Upper lobe of left lung (tissue), 6 donors: ENCODE measurements at places on chromosomes 7 and 10.
A peak's percentile ranks its signal among the peaks of the same experiment; 100 is the strongest.

DNA sequence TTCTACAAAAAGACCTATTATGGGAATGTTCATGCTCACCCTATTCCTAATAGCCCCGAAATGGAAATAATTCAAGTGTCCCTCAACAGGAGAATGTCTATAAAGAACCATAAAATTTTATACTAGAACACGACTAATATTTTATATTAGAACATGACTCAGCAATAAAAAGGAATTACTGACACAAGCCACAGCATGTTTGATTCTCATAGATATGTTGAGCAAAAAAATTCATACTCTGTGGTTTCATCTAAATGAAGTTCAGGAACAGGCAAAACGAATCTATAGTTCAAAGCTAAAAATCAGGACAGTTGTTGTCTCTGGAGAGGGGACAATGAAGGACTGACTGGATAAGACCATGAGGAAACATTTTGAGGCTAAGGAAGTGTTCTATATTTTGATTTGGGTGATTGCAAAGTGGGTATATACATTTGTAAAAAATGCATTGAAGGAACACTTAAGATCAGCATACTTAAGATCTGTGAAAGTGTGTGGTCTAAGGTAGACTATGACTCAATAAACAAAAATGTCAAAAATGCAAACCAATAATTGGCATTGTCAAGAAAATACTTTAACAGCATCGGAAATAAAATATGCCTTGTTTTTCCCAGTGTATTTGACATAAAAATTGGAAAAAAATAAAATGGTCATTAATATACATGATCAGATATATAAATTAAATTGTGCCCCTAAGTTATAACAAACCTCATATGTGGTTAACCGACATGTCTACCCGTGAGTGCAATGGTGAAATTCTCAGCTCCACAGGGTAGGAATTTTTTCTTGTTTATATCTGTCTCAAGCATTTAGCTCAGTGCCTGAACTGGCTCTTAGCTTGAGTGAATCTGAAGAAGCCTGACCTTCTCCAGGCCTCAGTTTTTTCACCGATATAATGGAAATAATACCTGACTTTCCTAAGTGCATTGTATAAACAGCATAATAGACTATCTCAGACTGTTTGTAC is 124.9 kb upstream of the CTTNBP2 start:
- H3K27me3 ChIP-seq, result no peaks in the 10 kb centered on the region
- no peak overlapping the region for H3K27ac ChIP-seq
- H3K36me3 ChIP-seq, result no peaks in the 10 kb centered on the region
- H3K4me1 ChIP-seq, result no peaks in the 10 kb centered on the region
- no peak overlapping the region for H3K4me3 ChIP-seq

DNA sequence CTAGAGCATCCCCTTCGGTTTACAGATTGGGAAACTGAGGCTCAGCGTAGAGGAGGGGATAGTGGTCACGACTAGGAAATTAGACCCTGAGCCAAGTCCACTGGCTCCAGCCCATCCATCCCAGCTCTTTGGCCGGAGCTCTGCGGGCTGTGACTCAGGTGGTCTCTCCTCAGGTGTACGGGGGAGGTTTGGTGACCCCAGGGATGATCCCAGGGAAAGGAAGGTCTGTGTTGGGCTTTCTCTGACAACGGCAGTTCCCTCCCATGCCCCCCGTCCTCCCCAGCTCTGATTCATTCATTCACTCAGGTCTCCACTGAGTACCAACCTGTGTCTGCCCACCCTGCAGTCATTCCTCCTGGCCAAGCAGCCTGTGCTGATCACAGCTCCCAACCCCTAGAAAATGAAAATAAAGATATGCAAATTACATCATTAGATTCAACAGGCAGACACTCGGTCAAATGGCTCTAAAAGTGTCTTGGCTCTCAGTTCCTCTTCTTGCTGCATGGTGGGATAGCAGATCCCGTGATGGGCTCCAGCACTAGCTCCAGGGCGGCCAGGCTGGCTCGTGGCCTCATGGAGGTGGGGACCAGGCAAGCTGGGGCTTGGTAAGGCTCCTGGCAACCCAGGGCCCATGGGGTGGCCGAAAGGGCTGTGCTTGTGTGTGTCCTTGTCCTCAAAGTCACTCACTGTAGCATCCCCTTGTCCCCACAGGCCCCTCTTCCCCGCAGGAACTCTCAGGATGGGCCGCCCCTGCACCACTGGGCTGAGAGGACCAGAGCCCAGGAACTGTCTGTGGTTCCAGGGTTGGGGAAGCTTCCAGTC is 37.8 kb downstream of the CLRN3 start:
- H3K4me3 ChIP-seq, result no peak overlapping the region
- DNase-seq, result peak; percentile 77
- H3K4me1 ChIP-seq, result peaks cover 6% of the 10 kb centered on the region

DNA sequence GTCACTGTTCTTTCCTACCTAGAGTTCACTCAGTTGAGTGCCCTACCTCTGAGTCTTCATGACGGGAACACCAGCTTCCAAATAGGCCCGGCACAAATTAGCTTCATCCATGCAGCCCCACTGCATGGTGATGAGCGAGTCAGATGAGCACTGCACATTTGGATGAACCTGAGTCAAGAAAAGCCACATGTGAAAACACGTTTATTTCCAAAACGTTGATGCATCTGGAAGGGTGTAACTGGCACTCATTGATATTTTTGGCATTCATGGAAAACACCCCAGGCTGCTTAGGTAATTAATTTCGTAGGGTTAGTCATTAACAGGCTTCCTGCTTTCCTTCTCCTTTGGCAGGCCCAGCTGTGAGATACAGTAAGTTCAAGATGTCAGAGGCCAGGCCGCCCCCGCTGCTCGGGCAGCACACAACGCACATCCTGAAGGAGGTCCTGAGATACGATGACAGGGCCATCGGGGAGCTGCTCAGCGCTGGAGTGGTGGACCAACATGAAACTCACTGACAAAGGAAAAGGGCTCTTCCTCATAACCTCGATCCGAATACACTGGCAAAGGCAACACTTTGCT is 725.2 kb downstream of the SUGCT start:
- DNase-seq, result no peak
- no peaks in the 10 kb centered on the region for H3K27me3 ChIP-seq
- H3K36me3 ChIP-seq, result no peaks in the 10 kb centered on the region
- H3K4me1 ChIP-seq, result no peaks in the 10 kb centered on the region
- no peak overlapping the region for H3K27ac ChIP-seq

DNA sequence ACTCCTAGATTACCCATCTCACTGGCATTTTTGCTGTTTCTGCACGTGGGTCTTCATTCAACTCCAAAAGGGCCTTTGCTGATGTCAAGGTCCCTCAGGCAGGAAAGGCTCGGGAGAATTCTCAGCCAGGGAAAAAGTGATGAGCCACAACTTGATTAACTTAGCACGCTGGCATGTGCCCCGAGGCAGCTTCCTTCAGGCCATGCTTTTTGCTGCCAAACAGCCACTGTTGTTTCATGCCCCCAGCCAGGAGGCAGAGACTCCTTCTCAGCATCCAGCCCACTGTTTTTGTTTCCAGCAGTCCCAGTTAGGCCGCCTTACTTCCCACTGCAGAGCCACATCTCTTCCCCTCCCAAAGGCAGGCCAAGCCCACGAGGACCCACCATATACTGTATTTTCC is 266.5 kb upstream of the YAE1 start:
- H3K27ac ChIP-seq, result no peak overlapping the region
- no peak overlapping the region for H3K4me3 ChIP-seq
- no peaks in the 10 kb centered on the region for H3K4me1 ChIP-seq
- no peaks in the 10 kb centered on the region for H3K27me3 ChIP-seq
